Right forelimb (tissue), 1 donor: ENCODE measurements at places on chromosomes 1 and 21.

DNA sequence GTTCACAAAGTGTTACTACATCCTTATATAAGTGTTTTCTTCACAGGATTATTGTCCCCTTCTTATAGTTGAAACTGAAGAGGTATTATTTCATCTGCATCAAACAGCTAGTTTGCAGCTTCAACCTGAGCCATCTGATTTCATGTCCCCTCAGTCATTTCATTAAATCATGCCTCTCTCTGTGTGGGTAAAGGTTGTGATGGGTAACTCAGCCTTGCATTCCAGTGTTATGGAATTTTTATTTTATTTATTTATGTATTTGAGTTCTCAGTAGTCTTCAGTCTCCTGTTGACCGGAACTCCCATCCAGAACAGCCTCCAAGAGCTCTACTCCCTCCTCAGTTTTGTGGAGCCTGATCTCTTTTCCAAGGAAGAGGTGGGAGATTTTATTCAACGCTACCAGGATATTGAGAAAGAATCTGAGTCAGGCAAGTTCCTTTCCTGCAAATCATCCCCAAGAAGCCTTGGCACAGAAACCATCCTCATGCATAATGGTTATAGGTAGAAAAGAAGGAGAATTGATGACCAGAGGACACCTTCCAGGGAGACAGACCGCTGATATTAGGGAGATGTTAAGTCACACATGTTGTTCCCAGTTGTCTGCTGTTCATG, 21.8 kb downstream of the CHD1L start:
- no peak for DNase-seq

- DNase-seq: no peak
Observed at GRCh38 chr1:164886101-164886500, 327.1 kb downstream of the PBX1 start.

DNA sequence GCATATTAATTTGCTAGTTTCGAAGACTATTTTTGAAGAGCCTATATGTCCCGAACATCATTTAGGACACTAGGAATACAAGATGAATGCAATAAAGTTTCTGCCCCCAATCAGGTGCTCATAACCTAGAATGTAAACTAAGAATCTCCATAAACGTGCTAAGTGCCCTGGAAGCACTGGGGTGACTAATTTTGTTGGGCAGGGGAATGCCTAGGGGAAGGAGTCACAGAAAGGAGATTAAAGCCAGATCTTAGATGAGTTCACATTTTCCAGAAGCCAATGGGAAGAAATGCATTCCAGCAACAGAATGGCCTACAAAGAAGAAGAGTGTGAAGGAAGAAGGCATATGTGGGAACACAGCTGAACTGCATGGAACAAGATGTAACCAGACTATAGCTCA, 19.5 kb downstream of the SCYL3 start:
- no peak for DNase-seq

DNA sequence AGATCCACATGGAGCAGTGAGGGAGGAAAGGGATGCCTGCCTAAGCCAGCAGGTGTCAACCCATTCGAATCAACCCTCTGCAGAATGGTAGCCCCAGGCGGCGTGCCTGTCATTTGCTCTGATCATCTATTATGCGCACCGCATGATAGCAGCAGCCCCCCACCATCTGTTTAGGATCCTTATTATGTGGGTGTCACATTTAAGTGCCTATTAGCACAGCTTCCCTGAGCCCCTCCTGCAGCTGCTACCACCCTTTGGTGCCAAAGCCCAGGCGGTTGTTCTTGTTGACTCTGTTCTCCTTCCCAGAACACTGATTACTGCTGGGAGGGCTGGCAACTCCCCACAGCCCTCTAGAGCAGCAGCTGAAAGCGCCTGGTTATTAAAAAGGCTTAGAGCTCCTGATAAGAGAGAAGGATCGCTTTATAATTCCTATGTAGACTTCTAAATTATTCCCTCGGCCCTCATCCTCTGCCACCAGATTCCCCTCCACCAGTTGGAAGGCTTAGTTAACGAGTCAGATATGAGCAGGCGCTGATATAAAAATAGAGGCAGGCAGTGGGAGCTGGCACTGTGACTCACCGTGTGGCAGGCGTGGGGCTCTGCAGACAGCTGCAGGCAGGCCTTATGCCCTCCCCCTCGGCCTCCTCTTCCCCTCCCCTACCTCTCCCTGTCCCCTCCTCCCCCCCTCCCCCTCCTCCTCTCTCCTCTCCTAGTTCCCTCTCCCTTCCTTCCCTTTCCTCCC, 23.0 kb downstream of the ACTA1 start:
- no peak for DNase-seq

GRCh38 chr1:186923486-186923885, 94.7 kb downstream of the PLA2G4A start:
- no peak for DNase-seq
